NCI-H82 (cell line): ENCODE measurements at places on chromosomes 16 and 17.
A peak's percentile ranks its signal among the peaks of the same experiment; 100 is the strongest.

GRCh38 chr17:36761203-36761950, 160.0 kb downstream of the MRM1 start:
- DNase-seq, result peak; percentile 66

DNA sequence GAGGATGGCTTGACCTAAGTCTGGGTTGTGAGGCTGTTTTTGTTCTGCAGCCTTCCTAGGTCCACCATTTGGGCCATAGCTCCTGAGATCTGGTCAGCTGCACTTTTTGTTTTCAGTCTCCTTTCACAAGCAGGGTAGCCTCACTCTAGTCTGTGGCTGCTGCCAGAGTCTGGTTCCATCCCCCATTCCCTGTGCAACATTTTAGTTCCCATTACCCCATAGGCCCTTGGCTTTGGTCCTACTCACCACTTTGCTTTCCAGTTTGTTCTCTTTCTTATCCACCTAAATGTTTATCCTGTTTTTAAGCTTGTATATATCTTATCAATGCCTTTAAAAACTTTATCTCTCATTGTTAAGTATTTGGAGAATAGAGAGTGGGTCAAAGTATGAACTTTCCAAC, 6.5 kb upstream of the XYLT2 start:
- no peak for DNase-seq

DNA sequence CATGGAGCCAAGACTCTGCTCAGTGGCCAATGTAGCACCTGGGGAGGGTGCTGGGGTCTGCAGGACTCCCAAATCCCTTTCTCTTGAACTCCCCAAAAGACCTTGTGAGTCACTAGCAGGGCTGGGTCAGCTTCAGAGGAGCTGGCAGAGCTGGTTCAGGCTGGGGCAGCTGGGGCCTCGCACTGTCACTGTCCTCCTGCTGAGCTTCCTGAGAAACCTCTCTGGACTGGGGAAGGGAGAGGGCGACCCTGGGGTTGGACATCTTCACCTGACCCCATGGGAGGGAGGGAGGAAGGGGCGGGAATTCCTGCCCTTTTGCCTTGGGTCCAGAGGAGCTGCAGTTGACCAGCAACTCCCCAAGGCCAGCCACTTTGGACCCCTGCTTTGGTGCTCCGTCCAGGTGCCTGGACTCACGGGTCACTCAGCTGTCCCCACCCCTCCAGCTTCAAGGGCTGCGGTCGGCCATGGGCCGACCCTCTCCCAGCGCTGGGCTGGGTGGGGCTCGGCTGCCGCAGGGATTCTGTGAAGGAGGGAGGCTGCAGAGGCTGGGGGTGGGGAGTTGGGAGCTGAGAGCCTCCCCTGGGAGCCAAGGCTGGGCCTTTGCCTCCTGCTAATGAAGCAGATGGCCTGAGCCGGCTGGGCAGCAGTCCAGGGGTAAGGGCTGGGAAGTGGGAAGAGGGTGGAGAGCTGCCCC, 9.2 kb downstream of the FMNL1 start:
- DNase-seq, result peak; percentile 93

DNA sequence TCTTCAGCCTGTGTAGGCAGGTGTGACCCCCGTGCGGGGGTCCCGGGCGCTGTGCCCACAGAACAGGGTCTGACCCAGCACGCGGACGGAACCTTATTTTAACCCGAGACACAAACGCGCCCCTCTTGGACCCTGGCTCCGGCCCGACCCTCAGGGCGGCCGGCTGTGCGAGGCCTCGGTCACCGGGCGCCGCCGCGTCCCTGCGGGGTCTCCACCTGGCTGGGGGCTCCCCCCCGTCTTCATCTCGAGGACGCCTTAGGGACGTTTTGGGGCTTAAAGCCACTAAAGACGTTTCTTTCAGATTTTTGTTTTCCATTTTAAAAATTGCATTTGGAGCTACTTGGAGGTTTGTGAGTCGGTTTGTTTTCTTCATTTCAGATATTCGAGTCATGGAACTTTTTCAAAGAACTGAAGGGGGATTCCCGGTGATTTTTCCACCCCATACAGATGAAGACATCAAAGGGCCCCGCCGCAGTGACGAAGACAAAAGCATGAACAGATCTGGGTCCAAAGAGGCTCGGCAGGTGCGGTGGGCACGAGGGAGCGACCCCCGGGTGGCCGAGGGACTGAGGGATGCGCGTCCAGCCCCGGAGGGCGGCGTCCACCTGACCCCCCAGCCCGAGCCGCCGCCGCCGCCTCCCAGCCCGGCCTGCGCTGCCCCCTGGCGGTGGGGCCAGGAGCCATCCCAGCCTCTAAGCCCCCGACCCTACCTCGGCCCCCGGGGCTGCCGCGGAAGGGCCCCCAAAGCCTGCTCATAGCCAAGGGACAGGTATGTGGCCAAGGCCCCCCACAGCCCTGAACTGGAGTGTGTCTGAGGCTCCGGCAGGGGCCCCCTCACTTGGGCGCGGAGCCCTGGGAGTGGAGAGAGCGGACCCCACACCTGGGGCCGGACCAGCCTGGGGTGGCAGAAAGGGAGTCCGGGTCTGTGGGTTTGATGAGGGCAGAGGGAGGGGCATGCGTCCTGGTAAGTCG, 3.8 kb upstream of the CD7 start:
- peak; percentile 52 for DNase-seq

GRCh38 chr16:23570992-23571632, 13.6 kb downstream of the UBFD1 start:
- no peak for DNase-seq

DNA sequence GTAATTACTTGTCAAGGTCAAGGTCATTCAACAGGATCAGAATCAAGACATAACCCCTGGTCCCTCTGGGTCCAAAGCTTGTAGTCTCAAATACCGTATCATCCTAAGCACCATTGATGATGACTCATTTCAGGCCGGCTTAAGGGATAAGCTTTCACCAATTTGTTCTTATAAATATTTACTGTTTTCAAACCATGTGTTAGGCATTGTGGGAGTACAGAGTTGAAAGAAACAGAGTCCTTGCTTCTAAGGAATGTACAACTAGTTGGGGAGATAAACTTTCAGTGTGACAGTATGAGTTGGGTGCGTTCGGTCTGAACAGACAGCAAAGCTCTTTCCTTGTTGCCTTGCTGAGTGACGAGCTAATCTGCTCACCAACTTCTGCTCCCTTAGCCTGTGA, 183.5 kb upstream of the MAF start:
- DNase-seq, result no peak

DNA sequence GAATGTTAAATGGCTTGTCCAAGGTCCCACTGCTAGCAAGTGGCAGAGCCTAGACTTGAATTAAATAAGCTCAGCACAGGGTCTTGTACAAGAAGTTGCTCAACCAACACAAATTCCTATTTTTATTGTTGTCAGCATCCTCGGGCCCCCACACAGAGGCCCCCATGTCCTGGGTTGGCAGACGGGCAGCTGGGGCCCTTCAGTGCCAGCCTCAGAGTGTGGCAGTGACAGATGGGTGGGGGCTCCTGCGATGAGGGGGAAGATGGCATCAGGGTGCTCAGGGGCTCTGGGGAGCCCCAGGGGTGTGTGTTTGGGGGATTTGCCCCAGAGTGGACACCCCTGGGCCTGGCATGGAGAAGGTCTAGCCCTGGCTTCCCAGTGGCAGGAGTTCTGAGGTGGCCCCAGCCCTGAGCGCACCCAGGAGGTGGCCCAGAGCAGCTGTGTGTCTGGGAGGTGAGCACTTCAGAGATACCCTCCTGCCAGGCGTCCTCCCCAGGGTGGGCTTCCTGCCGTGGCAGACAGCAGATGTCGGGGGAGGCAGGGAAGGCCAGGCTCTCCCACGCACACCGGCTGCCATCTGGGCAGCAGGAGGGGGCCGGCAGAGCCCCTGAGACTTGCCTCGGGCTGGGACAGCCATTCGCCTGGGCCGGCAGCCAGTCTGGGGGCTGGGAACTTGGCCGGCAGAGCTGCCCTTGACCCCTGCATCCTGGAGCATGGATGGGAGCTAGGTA, 150.8 kb downstream of the C16orf78 start:
- DNase-seq, result peak; percentile 45

DNA sequence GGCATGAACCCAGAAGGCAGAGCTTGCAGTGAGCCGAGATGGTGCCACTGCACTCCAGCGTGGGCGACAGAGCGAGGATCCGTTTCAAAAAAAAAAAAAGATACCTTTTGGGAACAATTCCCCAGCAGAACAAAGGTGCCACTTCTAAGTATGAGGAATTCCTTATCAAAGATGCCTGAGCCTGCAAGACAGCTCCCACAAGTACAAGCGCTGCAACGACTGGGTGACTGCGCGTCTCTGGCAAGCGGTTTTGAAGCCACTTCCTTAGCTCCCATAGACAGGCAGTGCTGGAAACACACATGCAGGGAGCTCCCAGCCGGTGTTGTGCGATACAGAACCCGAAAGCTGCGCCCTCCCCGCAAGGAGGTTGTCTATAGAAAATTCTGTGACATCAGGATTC, 60.5 kb downstream of the ADCY9 start:
- no peak for DNase-seq

DNA sequence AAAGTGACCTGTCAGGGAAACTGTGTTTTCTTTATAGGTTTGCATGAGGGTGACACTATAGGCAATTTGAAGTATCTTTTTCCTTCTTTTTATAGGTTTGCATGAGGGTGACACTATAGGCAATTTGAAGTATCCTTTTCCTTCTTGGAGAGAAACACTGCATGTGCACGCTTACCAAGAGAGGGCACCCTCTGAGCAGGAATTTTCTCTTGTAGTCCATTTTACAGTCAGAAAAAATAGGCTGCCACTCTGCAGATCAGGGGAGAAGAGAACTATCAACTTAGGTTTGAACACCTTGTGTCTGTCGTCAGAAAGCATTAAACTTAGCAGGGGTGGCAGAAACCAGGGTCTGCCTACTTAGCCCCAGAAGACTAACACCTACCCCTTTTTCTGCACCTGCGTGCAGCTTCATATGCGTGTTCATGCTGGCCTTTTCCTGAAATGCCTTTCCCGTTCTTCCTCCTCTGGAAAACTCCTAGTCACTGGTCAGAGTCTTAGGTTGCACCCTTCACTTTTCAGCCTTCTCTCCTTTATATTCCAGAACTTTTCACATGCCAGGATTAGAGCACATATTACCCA, 16.4 kb upstream of the SMIM36 start:
- peak; percentile 54 for DNase-seq

- DNase-seq, result no peak
These were observed 452.7 kb downstream of the TMEM114 start for GRCh38 chr16:8137606-8138005.

DNA sequence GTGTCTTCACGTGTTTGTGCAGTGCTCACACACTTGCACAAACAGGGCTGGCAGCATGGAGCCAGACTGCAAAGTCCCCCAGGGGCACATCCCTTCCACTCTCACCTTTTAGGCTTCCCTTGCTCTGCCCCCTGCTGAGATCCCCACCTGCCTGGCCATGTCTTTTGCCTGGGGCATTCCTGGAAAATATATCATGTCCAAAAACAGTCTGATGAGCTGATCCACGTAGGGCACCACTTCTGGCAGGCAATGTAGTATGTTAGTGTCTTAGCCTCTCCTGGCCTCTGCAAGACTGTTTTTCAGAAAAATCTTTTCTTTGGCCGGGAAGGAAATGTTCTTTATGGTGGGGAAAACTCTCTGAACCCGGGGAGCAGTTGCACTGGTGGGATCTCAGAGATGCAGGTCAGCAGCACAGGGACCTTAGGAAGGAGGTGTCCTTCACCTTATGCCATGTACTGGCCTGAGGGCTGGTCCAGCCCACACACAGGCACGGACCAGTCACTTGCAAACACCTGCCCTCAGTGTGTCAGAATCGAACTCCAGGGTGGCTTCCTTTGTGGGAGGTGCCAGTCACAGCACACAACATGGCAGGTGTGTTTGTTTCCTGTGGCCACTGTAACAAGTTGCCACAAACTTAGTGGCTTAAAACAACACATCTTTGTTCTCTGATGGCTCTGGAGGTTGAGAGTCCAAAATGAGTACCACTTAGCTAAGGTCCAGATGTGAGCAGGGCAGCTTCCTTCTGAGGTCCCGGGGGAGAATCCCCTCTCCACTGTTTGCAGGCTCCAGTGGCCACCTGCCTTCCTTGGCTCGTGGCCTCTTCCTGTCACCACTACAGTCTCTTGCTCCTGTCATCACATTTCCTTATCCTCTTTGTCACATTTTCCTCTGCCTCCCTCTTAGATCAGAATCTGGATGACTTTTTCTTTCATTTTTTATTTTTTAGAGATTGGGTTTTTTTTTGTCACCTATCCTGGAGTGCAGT, 46.6 kb downstream of the MPRIP start:
- no peak for DNase-seq

DNA sequence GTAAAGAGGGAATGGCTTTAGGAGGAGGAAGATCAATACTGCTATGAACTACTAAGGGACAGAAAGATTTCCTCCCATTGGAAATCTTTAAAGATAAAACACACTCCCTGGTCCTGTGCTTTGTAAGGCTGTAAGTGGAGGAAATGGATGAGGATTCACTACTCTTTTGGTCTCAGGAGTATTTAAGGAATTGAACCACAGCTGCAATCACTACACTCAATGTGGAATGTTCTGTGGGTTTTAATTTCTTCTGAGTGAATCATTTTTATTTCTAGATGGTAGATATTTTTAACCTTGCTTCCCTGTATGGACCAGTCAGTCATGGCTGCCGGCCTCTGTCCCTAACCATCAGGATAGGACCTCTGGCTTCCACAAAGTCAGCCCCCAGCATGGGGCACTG, 65.6 kb downstream of the SDR42E1 start:
- DNase-seq, result no peak

DNA sequence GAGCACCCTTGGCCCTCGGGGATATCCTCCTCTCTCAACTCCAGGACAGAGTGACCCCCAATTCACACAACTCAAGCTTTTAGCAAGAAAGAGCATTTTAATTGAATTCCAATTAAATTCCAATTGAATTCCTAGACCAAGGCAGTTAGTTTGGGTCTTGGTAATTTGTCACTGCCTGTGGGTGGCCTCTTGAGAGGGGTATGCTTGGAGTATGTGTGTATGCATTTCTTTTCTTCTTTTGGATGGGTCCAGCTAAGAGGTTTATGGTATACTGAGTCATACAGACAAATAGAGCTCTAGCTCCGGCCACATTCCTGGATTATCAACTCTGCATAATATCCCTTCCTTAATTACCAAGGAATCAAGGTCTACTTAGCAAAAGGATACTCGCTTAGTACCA, 136.7 kb downstream of the PCTP start:
- DNase-seq, result no peak

DNA sequence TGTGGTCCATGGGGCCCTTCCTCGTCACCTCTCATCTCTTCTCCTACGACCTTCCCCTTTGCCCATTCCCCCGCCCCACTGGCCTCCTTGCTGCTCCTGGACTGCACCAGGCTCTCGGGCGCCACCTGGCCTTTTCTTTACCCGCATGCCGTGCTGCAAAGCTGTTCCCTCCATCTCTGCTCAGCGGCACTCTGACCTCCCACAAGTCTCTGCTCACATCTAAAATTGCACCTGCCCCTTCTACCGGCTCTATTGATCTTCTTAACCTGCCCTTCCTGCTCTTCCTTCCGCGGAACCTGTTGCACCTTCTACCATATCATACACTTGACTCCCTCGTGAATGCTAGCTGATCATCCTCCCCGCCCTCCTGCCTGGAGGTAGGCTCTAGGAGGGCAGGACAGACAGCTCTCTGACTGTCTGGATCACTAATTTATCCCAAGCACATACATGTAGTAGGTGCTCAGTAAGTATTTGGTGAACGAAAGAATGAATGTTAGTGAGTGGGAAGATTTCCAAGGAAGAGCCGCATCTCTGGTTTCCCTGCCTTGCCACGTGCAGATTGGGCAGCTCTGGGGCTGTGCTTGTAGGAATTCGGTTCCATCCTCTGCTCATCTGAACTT, 17.3 kb downstream of the DNAH17 start:
- DNase-seq, result peak; percentile 28
